ENCODE measurements at places on chromosomes 6 and 20. TPM values are rescaled to one million over a fixed set of nuclear protein-coding genes. Genes with fewer than 3 reads are reported as not detected.

- DNase-seq = no peak
These were observed 56.1 kb downstream of the KIAA0408 start for GRCh38 chr6:127402890-127403617.

DNA sequence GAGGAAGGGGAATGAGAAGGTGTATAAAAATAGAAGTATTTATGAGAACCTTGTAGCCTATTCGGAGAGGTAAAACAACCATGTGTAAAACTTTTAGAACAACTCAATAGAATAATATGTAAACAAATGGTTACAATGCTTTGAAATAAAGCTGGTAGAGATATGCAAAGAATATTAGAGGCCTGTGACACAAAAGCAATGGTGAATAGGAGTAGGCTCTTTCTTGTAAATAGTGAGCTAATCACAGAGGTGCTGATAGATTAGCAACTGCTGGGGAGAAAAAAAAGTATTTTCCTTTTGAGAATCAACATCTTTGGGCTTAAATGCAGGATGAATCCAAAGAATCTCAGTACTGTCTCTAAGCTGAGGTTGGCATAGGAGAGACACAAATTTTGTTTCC is 7.0 kb downstream of the TMEM200A start:
- no peak for DNase-seq

DNA sequence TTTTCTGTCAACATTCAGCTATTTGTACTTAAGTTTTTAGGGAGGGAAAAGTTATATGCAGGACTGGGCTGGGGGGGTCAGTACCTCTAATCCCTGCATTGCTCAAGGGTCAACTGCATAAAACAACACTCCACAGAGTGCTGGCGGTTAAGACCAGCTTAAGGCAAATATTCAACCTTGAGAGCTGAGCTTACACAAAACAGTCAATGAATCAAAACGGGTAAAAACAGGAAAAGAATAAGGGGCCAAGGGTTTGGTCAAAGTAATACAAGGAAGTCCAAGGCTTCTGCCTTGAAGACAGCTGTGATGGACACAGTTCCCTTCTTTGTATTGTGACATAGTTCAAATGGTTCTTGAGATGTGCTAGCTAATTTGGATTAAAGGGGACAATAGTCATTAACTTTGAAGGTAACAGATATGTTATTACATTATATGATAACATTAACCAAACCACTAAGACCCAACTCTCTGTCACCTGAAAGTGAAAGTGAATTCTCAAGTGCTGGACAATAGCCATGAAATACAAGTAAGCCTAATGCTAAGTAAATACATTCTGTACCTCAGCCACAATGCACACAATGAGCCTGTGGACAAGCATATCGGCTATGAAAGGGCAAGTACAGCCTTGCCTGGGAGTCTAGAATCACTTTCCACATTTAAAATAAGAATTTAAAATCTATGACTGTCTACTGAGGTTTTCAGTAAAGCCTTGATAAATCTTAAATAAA is 106.8 kb downstream of the PDE10A start:
- no peak for DNase-seq

- no peak for DNase-seq
These were observed 20.4 kb downstream of the AFDN start for GRCh38 chr6:167846997-167847606.

- no peak for DNase-seq
These were observed 51.6 kb upstream of the FAM83D start for GRCh38 chr20:38874460-38875174.

- no peak for DNase-seq
These were observed 17.5 kb downstream of the COL12A1 start for GRCh38 chr6:75188221-75188925.

GRCh38 chr6:15473174-15473573 is 189.7 kb downstream of the DTNBP1 start:
- DNase-seq = no peak

DNA sequence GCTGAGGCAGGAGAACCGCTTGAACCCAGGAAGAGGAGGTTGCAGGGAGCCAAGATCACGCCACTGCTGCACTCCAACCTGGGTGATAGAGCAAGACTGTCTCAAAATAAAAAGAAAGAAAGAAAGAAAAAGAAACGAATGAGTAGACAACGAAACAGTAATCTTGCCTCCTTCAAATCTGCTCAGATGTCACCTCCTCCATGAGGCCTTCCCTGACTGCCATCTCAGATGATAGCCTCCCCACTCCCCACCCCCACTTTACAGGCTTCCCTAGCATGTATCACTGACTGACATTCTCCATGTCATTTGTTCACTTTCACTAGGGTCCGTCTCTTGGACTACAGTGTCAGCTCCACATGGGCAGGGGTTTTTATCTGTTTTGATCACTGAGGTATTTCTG is 36.4 kb downstream of the C20orf203 start:
- DNase-seq = no peak

DNA sequence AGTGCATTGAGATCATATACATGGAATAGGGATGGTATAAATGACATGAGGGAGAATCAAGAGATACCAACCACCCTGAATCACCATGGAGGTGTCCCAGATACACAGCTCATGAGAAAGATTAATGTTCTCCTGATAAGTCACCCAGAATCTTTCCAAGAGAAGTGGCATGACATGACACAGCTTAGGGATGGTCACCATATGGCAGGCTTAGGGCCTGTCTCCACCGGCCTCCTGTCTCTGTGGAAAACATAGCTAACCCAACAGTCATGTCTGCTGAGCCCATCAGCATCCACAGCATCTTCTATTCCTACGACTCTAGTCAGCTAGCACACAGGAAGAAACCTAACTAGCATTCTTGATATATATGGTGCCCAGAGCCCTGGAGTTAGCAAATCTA is 133.3 kb downstream of the IPCEF1 start:
- no peak for DNase-seq

CLVS2 gene
- 34.2 TPM for total RNA-seq

RFX6 gene
- not detected for total RNA-seq

TMEM170B gene
- 51.8 TPM for total RNA-seq

ZFP57 gene
- not detected for total RNA-seq

TSPO2 gene
- 0.82 TPM for total RNA-seq

CPNE5 gene
- total RNA-seq = 12.6 TPM

BPIFB1 gene
- total RNA-seq = not detected

ATF6B gene
- total RNA-seq = 13.0 TPM

TFAP2A gene
- total RNA-seq = not detected
